Ascending aorta (tissue), 2 donors: ENCODE measurements at places on chromosomes 3 and 15. TPM values are rescaled to one million over a fixed set of nuclear protein-coding genes. Genes with fewer than 3 reads are reported as not detected.

DNA sequence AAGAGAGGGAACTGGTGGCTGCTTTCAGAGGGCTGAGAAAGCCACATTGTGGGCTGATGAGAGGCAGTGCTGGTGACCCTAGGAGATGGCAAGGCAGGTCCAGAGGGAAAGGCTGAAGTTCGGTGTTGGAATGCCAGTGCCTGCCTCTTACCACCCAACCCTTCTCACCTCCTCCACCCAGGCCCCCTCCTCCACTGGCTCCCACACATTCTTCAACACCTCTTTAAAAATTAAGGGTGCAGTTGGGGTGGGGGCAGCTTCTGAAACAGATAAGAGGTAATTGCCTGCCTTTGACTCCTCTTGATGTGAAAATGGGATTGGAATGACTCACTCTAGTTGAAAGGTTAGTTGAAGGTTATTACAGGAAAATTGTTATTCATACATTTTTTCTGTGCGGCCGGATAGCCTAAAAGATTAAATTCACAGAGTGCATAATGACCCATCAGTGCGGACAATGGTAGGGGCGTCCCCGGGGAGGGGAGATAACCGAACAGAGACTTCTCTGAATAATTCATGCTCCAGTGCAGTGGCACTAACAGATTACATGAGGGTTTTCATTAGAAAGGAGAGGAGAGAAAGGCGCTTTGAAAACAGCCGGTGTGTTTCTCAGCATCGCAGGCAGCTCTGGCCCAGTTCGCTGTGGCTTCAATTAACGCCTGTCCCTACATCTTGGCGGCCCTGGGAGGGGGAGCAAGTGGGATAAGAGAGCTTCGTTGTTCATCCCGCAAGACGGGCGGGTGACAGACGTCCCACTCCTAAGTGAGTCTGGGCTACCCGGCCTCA, 212.4 kb downstream of the TLE3 start:
- H3K4me1 ChIP-seq = no peaks in the 10 kb centered on the region
- no peaks in the 10 kb centered on the region for H3K36me3 ChIP-seq
- H3K4me3 ChIP-seq = no peak overlapping the region

DNA sequence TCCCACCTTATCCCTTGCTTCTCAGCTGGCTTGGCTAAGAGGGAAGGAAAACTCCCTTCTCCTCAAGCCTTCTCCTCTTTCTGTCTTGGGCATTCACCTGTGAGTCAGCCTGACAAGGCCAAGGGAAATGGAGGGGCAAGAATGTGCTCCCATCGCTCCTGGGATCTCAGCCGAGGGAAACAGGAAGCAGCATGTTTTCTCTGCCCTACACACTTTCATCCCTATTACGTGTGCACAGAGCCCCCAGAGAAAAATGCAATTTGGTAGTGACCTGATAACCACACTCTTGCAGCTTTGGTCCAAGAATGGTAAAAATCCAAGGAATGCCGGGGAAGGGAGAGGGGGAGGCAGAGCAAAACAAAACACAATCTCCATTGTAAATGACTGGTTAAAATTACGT, 32.9 kb upstream of the MTMR10 start:
- no peaks in the 10 kb centered on the region for H3K27me3 ChIP-seq
- DNase-seq = no peak
- no peak overlapping the region for H3K4me3 ChIP-seq
- no peaks in the 10 kb centered on the region for H3K36me3 ChIP-seq
- H3K4me1 ChIP-seq = no peaks in the 10 kb centered on the region

TNNC1 gene
- 68.6 TPM for total RNA-seq

GRCh38 chr3:72836923-72837322, 11.3 kb downstream of the SHQ1 start:
- no peaks in the 10 kb centered on the region for H3K27me3 ChIP-seq
- no peak overlapping the region for H3K27ac ChIP-seq
- peaks cover 5% of the 10 kb centered on the region for H3K4me1 ChIP-seq
- DNase-seq = no peak
- peaks cover 16% of the 10 kb centered on the region for H3K36me3 ChIP-seq

- H3K27me3 ChIP-seq = no peaks in the 10 kb centered on the region
- no peaks in the 10 kb centered on the region for H3K4me1 ChIP-seq
- H3K36me3 ChIP-seq = no peaks in the 10 kb centered on the region
- no peak for DNase-seq
- no peak overlapping the region for H3K27ac ChIP-seq
Observed at GRCh38 chr3:34237946-34238345, 439.5 kb downstream of the PDCD6IP start.

LRRIQ4 gene
- not detected for total RNA-seq

ATP13A5 gene
- total RNA-seq = not detected

DNA sequence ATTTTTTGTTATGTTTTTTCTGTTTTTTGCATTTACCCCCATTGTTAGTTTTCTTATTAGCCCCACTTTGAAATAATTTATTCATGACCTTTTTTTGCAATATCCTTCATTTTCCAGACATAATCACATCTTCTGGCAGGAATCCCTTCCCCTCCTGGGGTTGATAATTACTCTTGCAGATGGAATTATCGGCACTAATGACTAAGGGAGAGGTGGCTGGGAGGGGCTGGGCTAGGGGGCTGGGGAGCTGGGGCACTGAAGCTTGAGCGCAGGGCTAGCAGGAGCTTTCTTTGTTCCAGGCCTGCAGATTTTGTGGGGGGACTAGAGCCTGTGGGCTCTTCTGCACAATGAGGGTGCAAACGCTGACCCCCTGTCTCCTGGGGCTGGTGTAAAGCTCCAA, 77.8 kb downstream of the RAB11A start:
- H3K27ac ChIP-seq = no peak overlapping the region
- H3K36me3 ChIP-seq = no peaks in the 10 kb centered on the region
- H3K4me1 ChIP-seq = no peaks in the 10 kb centered on the region

CACNA2D2 gene
- 0.85 TPM for total RNA-seq

DNA sequence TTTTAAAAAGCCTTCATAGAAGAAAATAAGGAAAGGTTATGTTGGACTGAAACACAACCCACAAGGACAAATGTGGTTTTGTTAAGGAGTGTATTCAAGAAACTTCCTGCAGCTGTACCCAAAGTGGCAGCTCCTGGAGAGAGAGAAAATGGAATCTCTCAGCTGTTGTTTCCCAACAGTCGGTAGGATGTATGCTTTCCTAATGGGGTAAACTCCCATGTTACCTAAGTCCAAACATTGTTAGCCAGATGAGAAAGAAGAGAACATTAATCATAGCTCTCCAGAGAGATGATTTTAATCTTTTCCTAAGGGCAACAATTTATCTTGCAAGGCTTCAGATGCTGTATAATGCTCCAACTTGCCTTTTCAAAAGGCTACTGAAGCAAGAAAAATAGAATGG, 22.6 kb upstream of the TEX9 start:
- H3K4me3 ChIP-seq = no peak overlapping the region

GRCh38 chr3:65497236-65497635, 541.5 kb downstream of the MAGI1 start:
- no peaks in the 10 kb centered on the region for H3K36me3 ChIP-seq
- H3K4me3 ChIP-seq = no peak overlapping the region
- no peaks in the 10 kb centered on the region for H3K27me3 ChIP-seq
- no peak overlapping the region for H3K27ac ChIP-seq

MEX3B gene
- total RNA-seq = 9.0 TPM

GRCh38 chr15:41462084-41462795, 31.4 kb upstream of the ITPKA start:
- no peak overlapping the region for H3K27ac ChIP-seq
- no peaks in the 10 kb centered on the region for H3K4me1 ChIP-seq
- peaks cover 60% of the 10 kb centered on the region for H3K36me3 ChIP-seq
- H3K27me3 ChIP-seq = no peaks in the 10 kb centered on the region
- DNase-seq = no peak

APH1B gene
- 17.0 TPM for total RNA-seq

DNA sequence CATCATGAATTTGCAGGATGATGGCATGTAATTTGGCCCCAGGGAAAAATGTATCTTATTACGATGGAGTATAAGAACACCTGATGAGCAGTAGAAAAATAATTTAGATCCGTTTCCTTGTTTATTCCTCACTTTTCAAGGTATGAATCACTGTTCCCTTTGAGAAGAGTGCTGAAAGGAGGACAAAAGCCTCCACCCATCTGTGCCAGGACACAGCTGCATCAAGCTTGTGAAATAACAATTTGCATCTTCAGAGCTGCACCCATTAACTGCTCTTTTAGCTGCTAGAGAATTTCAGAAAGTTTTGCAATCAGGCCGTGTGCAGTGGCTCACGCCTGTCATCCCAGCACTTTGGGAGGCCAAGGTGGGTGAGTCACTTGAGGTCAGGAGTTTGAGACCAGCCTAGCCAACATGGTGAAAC, 9.6 kb downstream of the CLDND1 start:
- H3K27ac ChIP-seq = no peak overlapping the region
- no peaks in the 10 kb centered on the region for H3K27me3 ChIP-seq
- H3K4me1 ChIP-seq = no peaks in the 10 kb centered on the region
- no peak for DNase-seq

UBL7 gene
- 63.4 TPM for total RNA-seq

GRCh38 chr15:23877502-23878412, 190.7 kb upstream of the NDN start:
- no peaks in the 10 kb centered on the region for H3K4me1 ChIP-seq
- H3K27ac ChIP-seq = no peak overlapping the region
- DNase-seq = no peak
- no peaks in the 10 kb centered on the region for H3K27me3 ChIP-seq
- H3K36me3 ChIP-seq = no peaks in the 10 kb centered on the region
- no peak overlapping the region for H3K4me3 ChIP-seq

ISLR gene
- total RNA-seq = 211 TPM

DNA sequence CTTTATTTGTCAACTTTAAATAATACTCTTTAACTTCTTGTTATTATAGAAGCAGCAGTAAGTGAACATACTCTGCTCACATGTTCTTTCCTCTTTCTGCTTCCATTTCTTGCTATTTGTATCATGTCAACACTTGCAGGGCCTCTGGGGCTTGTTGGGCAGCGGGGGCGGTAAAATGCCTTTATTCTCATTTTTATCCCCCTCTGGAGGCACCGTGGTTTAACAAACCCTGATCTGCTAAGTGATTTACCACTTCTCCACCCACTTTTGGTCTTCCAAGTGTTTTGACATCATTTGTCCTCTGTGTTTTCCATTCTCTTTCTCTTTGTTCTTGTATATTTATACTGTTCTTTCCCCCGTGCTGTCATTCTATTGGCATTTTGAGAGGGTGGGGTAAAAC, 33.9 kb downstream of the SCN10A start:
- H3K27me3 ChIP-seq = no peaks in the 10 kb centered on the region
- no peaks in the 10 kb centered on the region for H3K36me3 ChIP-seq
- no peak overlapping the region for H3K4me3 ChIP-seq
- H3K27ac ChIP-seq = no peak overlapping the region
- no peaks in the 10 kb centered on the region for H3K4me1 ChIP-seq

DNA sequence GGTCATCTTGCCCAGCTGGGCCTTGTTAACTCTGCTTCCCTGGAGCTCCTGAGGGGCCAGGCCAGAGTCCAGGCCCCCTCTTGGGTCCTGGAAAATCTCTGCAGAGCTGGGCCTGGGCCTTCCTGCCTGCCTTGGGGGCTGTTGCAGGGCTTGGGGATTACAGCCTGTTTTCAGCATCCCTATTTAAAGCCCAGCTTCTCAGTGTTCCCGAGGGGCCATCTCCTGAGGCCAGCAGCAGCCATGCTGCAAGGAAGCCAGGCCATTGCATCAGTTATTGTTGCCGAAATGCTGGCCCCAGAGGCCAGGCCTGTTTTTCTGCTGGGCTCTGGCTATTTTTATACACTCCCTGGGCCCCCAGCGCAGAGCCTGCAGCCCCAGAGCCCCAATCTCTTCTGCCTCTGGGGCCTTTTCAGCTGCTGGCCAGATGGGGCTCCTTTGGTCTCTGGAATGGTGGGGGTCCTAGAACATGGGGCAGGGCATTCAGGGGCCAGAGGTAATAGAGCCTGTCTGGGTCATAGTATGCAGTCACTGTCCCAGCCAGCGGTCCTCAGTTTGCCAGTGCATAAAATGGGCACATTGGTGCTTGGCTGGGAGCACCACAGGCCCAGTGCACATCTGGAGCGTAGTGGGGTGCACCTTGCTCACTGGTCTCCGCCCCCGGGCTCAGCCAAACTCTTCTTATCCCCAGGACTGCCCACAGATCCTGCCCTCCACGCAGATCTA, 28.5 kb downstream of the PLXNA1 start:
- peaks cover 26% of the 10 kb centered on the region for H3K4me1 ChIP-seq
- no peaks in the 10 kb centered on the region for H3K27me3 ChIP-seq
- peaks cover 19% of the 10 kb centered on the region for H3K36me3 ChIP-seq

ACTC1 gene
- 30.2 TPM for total RNA-seq

COLQ gene
- total RNA-seq = 4.6 TPM

- peaks cover 22% of the 10 kb centered on the region for H3K4me1 ChIP-seq
- no peaks in the 10 kb centered on the region for H3K27me3 ChIP-seq
- H3K27ac ChIP-seq = no peak overlapping the region
- no peaks in the 10 kb centered on the region for H3K36me3 ChIP-seq
Observed at GRCh38 chr3:150345021-150345538, 63.0 kb upstream of the TSC22D2 start.

CHRM5 gene
- not detected for total RNA-seq

SPATA12 gene
- not detected for total RNA-seq
